Vagina (tissue), 2 donors: ENCODE measurements at places on chromosomes 12 and 14.

DNA sequence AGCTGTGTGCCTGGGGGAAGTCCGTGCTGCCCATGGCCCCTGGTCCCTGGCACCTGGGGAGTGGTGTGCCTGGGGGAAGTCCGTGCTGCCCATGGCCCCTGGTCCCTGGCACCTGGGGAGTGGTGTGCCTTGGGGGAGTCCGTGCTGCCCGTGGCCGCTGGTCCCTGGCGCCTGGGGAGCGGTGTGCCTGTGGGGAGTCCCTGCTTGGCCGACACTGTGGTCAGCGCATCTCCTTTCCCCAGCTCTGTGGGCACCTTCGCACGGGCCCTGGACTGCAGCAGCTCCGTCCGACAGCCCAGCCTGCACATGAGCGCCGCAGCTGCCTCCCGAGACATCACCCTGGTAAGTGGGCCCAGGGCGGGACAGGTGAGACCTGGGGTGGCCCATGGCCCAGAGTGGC, 14.5 kb upstream of the CRIP2 start:
- DNase-seq = no peak

GRCh38 chr14:56207626-56208292, 89.5 kb downstream of the PELI2 start:
- no peak for DNase-seq

- DNase-seq = no peak
Observed at GRCh38 chr12:121205491-121205890, 4.4 kb upstream of the P2RX4 start.

- DNase-seq = no peak
Observed at GRCh38 chr14:106318700-106319099, 792.3 kb downstream of the TMEM121 start.

DNA sequence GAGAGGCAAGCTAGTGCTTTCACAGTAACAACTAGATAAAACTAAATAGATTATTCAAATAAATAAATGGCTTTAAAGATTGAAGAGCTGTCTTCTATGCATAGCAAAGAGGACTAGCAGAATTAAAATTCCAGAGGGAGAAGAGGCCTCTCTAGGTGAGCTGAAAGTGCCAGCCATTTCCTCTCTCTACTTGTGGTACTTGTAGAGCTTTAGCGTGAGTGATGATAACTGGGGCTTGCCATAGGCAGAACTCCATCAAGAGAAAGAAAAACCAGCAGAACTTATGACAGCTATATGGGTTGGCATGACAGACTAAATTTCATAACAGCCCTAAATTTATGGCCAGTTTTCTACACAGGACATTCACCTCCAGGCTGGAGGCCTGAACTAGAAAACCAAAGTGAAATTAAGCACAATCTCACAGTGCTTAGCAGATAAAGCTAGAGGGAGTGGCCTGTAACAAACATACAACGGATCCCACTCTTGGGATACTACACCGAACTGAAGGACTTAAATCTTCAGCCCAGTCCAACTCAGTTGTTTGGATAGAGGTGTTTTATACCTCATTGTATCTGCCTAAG, 11.0 kb downstream of the SPTLC2 start:
- no peak for DNase-seq

DNA sequence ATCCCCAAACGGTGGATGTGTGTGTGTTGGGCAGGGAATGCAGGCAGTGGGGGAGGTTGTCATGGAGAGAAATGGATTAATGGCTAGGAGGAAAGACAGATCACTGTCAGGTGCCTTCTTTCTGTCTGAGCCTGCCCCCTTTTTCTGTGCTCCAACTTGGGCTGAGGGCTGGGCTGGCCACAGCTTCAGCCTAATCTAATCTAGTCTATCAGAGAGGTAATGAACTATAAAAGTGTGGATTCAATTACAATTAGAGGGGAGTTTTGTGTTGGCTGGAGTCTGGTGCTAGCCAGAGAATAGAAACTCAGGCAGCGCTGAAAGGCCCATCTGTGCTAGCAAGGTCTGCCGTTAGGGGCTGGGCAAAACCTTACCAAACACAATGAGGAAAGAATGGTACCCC, 41.2 kb downstream of the NEUROD4 start:
- no peak for DNase-seq

GRCh38 chr12:102350070-102350469, 130.3 kb downstream of the IGF1 start:
- no peak for DNase-seq

DNA sequence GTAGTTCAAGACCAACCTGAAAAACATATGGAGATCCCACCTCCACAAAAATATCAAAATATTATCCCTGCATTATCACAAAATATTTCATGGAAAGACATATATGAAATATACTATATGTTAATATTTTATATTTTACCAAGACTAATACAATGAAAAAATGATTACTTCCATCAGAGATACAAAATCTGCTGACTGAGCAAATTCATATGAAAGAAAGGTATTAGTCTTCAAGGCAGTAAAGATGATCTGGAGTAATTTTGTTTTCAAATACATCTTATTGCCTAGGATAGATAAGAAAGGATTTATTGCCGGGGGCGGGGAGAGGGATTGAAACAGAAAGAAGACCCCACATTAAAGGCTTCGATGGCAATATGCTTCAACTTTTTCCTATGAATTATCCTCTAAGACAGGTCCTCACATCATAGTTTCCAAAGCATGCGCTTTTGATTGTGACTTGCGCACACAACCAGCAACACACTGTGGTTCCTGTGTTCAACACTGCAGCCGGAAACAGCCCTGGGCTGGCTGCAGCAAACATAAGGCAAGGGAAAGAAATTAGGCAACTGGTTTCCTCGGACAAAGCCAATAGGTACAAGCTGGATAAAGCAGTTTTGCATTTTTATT, 83.2 kb downstream of the SPPL3 start:
- no peak for DNase-seq

DNA sequence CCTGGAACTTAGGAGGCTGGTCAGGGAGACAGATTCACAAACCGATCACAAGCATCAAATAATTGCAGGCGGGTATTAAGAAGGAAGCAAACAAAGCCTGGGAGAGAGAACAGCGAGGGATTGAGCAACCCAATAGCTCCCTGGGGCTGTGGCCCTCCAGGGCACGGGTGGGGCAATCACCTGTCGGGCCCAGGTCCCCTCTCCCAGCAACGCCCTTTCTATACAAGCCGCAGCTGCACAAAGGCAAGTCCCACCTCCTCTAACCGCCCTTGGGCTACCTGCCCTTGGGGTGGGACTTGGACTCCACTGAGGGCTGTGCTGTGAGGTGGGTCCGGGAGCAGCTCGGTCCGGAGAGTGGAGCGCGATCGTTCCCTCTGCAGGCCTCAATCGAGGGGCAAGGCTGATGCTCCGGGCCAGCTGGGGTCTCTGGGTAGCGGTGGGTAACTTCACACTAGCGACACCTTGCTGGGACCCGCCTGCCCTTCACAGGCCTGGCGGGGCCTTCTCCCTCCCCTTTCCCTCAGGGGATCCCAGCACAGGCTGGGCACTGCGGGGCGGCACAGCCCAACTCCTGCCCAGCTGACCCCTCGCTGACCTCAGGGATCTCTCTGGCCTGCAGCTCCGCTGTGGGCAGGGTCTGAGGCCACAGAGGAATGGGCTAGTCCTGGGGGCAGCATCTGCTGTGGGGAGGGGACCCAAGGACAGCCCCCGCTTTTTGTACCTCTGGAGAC, 8.0 kb downstream of the PHB2 start:
- DNase-seq = no peak

- DNase-seq = no peak
Observed at GRCh38 chr12:109927622-109928021, 27.5 kb downstream of the TCHP start.

DNA sequence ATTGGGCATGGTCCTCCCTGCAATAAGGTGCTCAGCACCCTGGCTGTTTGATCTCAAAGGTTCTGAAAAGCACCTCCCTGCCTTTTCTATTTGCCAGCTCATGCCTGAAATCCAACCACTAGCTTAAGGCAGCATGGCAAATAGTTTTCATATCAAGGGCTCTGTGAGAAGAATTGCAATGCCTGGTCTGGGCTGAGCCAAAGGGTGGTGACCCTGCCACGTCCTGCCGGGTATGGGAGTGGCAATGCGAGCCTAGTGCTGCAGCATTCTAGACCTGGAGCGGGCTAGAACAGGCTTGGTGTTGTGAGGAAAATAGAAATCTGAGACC, 2.3 kb upstream of the SCNN1A start:
- no peak for DNase-seq

GRCh38 chr12:99722690-99723486, 75.3 kb downstream of the GARIN6 start:
- DNase-seq = no peak

DNA sequence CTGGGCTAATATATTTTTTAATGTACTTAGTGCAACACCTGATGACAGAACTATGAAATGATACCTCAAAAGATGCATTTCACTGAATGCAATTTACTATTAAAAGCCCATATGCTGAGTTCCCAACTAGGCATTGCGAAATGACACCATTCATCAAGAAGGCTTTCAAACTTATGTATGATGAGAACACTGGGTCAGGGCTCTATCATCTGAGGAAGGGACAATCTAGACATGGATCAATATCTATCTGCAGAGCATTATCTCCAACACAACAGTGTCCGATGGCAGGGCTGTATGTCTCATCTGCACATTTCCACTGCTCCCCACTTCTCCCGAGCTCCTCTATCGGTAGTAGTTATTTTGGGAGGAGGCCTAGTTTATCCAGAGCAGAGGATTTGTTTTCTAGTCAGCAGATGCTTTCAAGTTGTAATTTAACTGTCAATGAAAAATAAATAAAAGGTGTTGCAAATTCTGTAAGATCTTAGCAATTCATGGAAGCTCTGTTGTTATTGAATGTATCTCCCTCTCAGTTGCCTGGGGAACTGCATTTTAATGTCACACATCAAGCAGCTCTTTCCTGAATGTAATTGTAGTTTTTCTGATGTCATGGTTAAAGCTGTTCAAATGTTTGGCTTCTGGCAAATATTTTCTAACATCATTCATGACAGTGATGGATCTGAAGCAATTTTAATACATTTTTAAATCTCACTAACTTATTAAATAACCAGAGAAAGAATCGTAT, 7.4 kb upstream of the GCH1 start:
- DNase-seq = no peak

DNA sequence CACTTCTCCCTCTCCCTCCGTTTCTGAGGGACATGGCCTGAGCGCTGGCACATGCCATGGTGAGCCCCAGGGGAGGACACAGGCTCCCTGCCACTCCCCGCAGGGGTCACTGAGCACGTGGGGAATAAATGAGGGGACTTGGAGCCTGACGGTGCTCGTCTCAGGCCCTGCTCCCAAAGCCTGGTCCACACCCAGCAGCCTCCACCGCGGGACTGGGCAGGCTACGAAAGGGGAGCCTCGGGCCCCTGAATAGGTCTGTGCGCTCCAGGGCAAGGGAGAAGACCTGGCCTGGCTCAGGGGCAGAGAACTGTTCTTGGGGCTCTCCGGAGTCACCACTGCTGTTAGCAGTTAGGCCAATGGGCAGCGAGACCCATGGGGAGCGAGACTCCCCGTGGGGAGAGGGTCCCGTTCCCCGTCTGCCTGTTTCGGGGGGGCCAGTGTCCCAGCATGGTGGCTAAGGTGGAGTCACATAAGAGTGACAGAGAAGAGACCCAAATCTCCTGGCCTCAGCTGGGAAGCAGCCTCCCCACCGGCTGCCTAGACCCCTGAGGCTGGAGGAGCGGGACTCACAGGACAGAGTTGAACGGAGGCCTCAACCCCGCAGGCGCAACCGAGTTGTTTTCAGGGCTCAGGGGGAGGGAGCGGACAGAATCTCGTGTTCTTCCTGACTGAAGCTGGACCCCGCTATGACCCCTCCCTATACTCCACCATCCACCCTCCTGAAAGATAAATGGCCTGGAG, 329.8 kb upstream of the SFSWAP start:
- DNase-seq = no peak

GRCh38 chr14:77409131-77409533, 14.2 kb downstream of the NOXRED1 start:
- no peak for DNase-seq

- DNase-seq = no peak
Observed at GRCh38 chr12:81077329-81077685, 572 bp upstream of the ACSS3 start.

- DNase-seq = no peak
Observed at GRCh38 chr12:85765453-85765869, 70.7 kb downstream of the RASSF9 start.

DNA sequence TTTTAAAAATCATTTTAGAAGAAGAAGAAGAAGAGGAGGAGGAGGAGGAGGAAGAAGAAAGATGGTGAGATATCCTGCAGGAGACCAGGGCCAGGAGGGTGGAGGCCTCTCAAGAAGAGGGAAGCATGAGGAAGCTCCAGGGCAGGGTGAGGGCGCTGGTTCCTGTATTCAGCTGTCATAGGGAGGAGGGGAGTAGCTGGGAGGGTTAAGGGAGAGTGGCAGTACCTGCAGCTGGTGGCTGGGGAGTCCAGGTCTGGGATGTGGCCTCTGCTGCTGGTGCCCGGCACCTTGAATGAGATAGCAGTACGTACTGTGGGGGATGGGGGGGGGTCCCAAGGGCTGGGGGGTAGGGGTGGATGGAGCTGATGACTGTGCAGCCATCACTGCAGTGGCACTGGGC, 9.8 kb downstream of the RBP5 start:
- no peak for DNase-seq

DNA sequence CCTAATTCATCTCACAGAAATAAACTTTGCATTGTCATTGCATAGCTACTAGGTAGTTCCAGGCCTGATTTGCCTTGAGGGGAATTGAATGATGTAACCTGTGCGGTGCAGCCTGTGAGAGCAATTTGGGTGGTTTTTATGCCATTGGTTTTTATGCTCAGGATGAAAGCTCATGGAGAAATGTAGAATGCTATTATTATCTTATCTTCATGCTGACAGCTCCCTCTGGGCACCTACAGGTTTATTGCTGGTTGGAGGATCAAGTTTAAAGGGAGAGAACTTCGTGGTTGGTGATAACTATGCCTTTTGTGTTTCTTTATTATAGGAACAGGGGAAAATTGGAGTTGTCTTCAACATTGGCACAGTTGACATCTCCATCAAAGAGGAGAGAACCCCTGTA, 547.9 kb downstream of the DIO2 start:
- DNase-seq = no peak

GRCh38 chr14:82641050-82641540, 1107.4 kb upstream of the SEL1L start:
- DNase-seq = no peak

- DNase-seq = no peak
Observed at GRCh38 chr12:45268672-45269411, 52.9 kb downstream of the ANO6 start.

- DNase-seq = no peak
Observed at GRCh38 chr12:46946137-46946536, 120.3 kb upstream of the SLC38A4 start.

DNA sequence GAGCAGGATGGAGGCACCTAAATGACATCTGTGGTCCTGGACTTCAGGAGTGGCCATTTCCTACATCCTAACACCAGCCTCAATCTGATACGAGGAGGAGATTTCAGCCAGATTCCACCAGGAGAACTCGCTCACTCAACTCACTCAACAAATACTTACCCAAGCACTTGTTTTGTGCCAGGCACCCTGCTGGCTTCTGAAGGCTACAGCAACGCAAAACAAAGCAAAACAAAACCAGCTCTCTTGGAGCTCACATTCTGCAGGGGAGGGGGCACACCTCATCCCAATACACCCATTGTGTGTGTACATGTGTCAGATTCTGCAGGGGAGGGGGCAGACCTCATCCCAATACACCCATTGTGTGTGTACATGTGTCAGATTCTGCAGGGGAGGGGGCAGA, 144.8 kb downstream of the PIWIL1 start:
- DNase-seq = no peak

GRCh38 chr12:128542844-128543243, 275.9 kb downstream of the TMEM132C start:
- DNase-seq = no peak
